Cerebellar nuclear complex (tissue), 1 donor: ENCODE measurements at places on chromosomes 3 and 15.

DNA sequence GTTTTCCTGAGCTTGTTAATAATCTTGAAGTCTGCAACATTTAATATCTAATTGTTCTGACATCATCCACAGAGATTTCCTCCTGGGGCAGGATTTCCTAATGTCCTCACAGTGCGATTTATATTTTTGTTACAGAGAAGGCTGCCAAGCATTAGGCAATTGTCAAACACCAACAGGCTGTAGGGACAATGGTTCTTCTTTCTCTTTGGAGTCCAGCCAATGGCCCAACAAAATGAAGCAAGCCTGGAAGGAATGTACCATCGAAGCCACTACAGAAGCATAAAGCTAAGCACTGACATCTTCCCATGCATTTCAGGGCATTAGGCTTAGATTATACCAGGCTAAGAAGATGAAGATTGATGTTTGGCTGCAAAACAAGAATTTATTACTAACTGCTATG is 173.0 kb upstream of the FRMD4B start:
- no peak for DNase-seq

DNA sequence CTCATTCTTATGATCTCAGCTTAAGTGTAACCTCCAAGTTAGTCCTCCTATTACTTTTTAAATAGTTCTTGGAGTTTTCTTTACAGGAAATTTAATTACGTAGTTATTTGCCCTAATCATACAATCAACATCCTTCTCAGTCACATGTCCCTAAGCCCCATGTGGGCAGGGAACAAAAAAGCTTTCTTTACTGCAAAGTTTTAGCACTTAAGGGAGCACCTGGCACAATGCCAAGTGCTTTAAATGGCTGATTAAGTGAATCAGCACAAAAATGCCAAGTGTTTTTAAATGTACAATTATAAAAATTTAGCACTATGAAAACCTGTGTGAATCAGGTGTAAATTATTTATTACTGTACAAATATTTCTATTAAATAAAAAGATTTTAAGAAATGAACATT is 445.3 kb downstream of the C3orf38 start:
- DNase-seq, result no peak

GRCh38 chr3:179269152-179269707 is 18.3 kb upstream of the KCNMB3 start:
- DNase-seq, result no peak

- no peak for DNase-seq
These were observed 92.4 kb downstream of the TOP2B start for GRCh38 chr3:25572336-25572735.

- no peak for DNase-seq
These were observed 83.1 kb downstream of the DNAJB8 start for GRCh38 chr3:128383316-128384235.

GRCh38 chr15:78910271-78910670 is 34.6 kb downstream of the CTSH start:
- no peak for DNase-seq

GRCh38 chr3:168714609-168715240 is 619.0 kb upstream of the GOLIM4 start:
- DNase-seq, result no peak

DNA sequence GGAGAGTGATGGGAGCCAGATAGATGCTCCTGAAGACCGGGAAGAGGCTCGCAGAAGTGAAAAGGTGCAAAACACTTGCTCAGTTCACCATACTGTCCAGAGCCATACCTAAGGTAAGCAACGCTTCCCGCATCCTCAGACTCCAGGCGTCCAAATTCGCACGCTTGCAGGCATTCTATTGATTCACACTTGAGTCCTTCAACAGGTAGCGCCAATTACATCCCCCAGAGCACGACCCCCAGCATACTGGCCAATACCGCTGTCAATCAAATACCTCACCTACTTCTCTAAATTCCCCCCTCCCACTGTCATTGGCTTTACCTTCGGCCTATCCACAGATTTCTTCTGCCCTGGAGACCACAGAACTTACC is 361 bp upstream of the STXBP5L start:
- DNase-seq, result no peak

DNA sequence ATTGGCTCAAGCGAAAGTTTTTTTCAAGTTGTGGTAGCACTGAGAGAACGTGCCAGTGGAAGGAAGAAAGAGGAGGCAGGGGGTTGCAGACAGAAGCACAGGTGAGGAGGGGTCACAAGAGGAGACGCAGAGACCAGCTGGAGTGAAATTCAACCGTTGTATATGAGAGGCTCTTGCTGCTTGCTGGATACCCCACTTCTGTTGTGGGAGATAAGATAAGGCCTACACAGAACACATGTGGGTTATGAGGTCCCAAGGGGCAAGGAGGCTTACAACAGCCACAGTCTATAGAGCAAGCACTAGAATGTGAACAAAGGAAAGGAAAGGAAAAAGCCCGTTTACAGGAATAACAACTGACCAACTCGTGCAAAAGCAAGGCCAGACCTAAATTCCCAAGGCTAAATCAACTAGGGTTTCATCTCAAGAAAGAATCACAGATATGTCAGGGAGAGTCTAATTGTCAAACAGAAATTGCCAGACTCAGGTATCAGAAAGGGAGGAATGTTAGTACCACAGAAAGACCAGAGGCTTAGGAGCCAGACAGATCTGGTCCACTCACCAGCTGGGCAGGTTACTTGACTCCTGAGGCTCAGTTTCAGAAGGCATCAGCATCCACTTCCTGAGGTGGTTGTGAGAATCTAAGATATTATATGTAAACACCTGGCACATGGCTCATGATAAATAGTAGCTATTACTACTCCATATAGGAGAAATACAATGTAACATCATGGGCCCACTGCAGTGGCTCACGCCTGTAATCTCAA is 60.9 kb downstream of the MSL2 start:
- DNase-seq, result no peak

- DNase-seq, result no peak
These were observed 55.8 kb downstream of the ABTB1 start for GRCh38 chr3:127728417-127729015.

DNA sequence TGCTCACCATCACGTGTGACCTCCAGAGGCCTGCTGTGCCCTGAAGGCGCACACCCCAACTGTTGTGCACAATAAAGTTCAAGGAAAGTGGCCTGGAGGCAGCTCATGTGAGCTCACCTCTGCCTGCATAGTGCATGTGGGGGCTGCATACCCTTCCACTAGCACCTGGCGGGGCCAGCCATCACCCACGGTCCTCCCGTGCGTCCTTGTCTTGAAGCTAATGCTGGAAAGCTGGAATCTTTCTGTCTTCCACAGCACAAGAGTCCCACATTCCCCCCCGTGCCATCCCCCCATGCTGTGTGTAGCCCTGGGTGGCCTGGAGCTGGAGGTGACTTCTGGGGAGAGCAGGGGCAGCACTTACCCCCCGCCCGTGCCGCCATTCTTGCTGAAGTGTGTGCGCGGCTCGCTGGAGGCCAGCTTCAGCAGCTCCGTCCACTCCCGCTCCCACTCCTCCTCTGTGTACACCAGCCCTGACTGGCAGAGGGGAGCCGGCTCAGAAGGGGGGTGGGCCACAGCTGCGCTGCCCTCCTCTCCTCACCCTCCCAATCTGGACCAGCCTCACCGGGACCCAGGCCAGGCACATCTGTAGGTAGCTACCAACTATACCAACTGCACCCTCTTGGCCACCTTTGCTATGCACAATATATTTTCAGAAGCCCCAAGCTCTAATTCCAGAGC is 199.5 kb downstream of the KLF13 start:
- DNase-seq, result no peak

GRCh38 chr3:41267975-41268640 is 68.8 kb downstream of the CTNNB1 start:
- DNase-seq, result no peak

GRCh38 chr3:160225176-160226025 is at the start of gene C3orf80:
Gene C3orf80, plus strand, starts transcription at chr3:160225422. Its CDS starts 214 bp downstream, at chr3:160225636.
- no peak for DNase-seq

- no peak for DNase-seq
These were observed 19.7 kb downstream of the IL16 start for GRCh38 chr15:81216422-81216821.

- no peak for DNase-seq
These were observed 683 bp upstream of the CPEB1 start for GRCh38 chr15:82647835-82648256.

- DNase-seq, result no peak
These were observed 246.5 kb downstream of the PTPRG start for GRCh38 chr3:61807865-61808276.

DNA sequence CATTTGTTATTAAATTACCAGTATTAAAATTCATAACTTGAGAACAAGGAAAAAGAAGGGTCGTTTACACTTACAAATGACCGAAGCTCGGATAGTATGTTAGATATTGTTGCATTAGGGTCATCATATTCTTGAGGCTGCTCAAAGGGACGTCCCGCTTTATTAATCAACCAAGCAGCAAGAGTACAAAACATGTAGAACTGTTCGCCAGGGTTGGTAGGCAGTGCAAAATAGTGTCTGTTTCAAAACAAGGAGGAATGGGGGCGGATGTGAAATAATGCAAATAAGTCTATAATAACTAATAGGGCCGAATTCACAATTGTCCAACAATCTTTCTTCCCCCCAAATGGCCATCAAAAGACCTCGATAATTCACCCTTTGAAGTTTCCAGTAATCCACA is 2.9 kb downstream of the IFT57 start:
- no peak for DNase-seq

GRCh38 chr3:156483426-156483825 is 71.5 kb downstream of the SSR3 start:
- no peak for DNase-seq
